ENCODE measurements at places on chromosomes 3 and 15. TPM values are rescaled to one million over a fixed set of nuclear protein-coding genes. Genes with fewer than 3 reads are reported as not detected.

GRCh38 chr15:43648649-43649429, at the start of gene CATSPER2:
TSS of gene CATSPER2 (minus strand) at chr15:43648844. CDS start at chr15:43648061, 783 bp downstream.
- DNase-seq: no peak

- DNase-seq: no peak
Observed at GRCh38 chr3:31356941-31357340, 175.8 kb upstream of the STT3B start.

GRCh38 chr15:100096700-100097099, 245.1 kb downstream of the ADAMTS17 start:
- no peak for DNase-seq

GRCh38 chr3:61571516-61572336, 10.4 kb downstream of the PTPRG start:
- DNase-seq: no peak

GRCh38 chr3:34929036-34929435, 710.3 kb upstream of the ARPP21 start:
- no peak for DNase-seq

- no peak for DNase-seq
Observed at GRCh38 chr3:170467571-170468147, 49.0 kb downstream of the CLDN11 start.

- DNase-seq: no peak
Observed at GRCh38 chr3:167976516-167977361, 119.0 kb downstream of the GOLIM4 start.

DNA sequence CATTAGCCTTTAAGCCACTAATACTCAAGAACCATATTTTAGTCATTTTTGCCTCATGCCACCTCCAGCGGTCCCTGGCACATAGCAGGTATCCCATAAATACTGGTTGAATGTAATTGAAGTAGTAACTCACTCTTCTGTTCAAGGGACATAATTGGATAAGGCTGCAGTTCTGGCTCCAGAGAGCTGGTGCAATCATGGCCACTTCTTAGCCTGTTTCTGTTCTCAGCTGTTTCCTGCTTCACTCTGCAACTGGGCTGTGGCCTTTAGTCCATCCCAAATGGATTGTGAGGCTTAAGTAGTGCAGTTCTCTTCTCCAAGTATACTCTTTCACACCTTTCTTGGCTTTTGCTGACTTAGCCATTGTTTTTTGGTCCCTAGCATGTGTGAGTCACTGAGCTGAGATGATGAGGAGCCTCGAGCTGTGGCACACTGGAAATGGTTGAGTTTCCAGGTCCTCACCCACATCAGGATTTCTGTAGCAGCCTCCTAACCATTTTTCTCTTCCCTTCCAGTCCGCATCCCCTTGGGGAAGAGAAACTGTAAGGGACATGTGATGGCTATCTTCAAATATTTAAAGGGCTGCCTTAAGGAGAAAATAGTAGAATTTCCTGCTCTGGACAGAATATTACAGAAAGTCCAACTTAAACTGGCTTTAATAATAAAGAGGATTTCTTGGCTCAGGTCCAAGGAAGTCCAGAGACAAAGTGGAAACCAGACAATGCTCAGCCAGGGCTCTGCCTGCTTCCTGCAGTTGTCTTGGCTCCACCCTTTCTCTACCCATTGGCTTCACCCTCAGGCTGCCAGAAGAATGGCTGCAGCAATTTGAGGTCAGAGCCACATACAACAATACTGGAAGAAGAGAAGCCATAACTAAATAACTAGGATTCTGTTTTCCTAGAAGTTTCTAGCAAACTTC, 305.4 kb upstream of the ROPN1 start:
- DNase-seq: no peak

DNA sequence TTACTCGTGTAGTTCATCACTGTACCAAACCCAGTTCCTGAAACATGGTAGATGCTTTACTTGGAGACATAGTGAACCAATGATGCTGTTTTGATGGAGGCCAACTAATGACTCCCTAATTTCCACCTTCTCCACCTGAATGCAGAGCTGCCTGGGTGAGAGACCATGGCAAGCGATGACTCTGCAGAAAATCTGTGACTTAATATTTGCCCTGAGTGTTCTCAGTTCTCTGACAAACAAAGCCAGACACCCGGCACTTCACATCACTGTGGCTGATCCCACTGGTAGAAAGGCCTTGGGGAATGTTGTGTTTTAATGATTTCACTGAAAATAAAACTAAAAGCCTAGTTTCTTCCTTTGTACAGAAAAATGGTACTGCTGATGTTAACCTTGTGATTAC, 39.5 kb upstream of the UBE3A start:
- no peak for DNase-seq

Gene ZNF660
- 11.1 TPM for polyA plus RNA-seq

Measured in right renal cortex interstitium (tissue), 3 donors.